HS-27A (cell line): ENCODE measurements at places on chromosomes 3 and 15.
A peak's percentile ranks its signal among the peaks of the same experiment; 100 is the strongest.

DNA sequence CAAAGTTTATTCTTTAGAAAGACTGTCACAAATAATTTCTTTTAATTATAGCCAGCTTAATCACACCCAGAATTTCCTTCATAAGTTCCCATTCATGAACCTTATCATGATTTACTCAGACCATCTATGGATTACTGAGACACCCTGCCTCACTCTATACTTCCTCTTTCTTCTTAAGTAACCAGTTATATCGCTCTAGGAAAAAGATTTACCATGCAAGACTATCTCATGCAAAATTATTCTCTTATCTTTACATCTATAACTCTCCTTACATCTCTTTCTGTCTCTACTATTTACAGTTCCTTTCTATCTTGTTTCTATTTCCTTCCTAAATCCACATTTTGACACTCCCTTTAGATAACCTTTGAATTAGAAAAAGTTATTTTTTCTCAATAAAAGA, 316.8 kb downstream of the POLQ start:
- no peak for DNase-seq

GRCh38 chr3:176848431-176849214, 348.7 kb downstream of the TBL1XR1 start:
- DNase-seq = no peak

- DNase-seq = no peak
Observed at GRCh38 chr15:59217876-59218498, 11.3 kb downstream of the LDHAL6B start.

- no peak for DNase-seq
Observed at GRCh38 chr15:94131875-94132274, 99.5 kb upstream of the MCTP2 start.

GRCh38 chr3:47464588-47464987, 11.2 kb downstream of the SCAP start:
- DNase-seq = no peak

DNA sequence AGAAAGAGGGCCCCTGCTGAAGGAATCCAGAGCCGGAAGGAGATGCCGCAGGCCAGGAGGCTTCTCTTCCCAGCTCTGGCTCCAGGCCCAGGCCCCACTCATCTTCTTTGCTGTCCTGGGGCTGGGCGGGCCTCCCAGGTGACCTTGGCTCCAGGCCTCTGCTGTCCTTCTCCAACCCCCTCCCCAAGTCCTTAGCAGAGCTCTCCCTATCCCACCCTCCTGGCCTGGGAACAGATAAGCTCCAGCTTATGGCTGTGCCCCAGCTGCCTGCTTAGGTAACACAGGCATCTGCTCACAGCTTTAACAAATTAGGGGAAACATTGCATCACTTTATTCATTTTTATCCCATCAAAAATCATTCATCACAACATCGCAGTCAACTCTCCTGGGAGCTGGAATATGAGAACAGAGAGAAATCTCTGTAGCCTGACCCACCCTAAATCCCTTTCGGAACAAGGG, 86.9 kb downstream of the SEMA5B start:
- no peak for DNase-seq

GRCh38 chr3:171508676-171509075, 48.5 kb upstream of the TNIK start:
- no peak for DNase-seq

GRCh38 chr15:49901996-49902684, 216.9 kb downstream of the ATP8B4 start:
- peak; percentile 35 for DNase-seq

- DNase-seq = no peak
Observed at GRCh38 chr3:19891740-19892139, 42.3 kb downstream of the EFHB start.

DNA sequence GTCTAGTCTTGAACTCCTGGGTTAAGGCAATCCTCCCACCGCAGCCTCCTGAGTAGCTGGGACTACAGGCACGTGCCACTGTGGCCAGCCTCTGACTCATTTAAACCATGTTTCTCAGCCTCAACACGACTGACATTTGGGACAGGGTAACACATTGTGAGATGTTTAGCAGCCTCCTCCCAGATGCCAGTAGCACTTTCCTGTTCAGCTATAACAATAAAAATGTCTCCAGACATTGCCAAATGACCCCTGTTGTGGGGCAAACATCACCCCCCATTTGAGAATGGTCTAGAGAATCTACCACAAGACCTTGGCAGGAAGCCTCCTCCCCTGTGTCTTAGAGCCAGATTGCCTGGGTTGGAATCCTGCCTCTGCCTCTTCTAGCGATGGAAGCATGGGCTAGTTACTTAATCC, 8.4 kb downstream of the TMEM40 start:
- DNase-seq = no peak

DNA sequence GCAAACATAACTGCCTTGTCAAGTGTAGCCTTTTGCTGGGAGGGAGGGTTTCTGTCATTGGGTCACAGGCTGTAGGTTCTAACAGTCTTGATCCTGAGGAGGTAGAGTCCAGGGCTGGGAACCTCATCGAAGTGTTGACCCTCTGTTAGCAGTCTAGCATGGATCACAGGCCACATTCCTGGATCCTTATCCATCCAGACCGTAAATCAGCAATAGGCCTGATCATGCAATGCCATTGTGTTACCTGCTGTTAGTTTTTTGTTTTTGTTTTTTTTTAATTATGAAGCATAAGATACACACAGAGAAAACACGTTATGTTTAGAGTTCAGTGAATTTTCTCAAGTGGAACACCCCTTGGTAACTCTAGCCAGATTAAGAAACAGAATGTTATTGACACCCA, 282.0 kb upstream of the TPM1 start:
- no peak for DNase-seq

DNA sequence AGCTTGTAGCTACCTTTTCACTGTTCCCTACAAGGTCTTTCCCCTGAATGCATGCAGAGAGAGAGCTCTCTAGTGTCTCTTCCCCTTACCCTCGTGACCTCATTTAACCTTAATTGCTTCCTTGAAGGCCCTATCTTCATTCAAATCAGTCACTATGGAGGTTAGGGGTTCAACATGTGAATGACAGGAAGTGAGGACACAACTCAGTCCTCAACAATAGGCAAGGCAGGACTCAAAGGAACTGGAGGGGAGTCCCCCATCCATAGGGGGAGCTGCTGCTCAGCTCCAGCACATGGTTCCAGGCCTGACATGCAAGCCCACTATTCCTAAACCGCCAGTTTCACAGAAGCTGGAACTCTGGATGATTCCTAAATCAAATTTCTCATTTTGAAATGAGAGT, 33.8 kb upstream of the GYG1 start:
- DNase-seq = no peak

- no peak for DNase-seq
Observed at GRCh38 chr3:39705351-39705900, 104.0 kb upstream of the MYRIP start.

- no peak for DNase-seq
Observed at GRCh38 chr3:3712971-3713370, 86.3 kb upstream of the LRRN1 start.

- no peak for DNase-seq
Observed at GRCh38 chr3:53154881-53155285, 6.1 kb upstream of the PRKCD start.

DNA sequence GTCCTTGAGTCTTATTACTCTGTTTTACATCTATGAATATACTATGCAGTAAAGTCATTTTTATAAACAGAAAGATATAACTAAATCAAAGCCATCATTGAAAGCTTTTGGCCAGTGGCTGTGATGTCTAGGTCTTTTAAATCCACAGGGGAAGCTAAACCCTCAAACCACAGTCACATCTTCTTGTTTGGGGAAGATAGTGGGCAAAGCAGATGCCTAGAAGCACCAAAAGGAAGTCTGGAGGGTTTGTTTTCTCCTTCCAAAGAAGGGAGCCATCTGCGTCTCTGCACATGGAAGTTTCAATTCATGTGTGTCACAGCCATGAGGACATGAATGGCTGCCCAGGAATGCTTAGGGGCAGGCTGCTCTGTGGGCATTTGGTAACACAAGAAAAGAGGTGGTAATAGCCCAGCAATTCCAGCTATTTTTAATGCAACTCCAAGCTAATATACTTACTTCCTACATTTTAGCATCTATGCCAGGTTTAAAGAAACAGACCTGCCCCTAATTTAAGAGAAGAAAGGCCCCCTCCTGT, 322.2 kb downstream of the SLC9A9 start:
- no peak for DNase-seq

- DNase-seq = no peak
Observed at GRCh38 chr3:121696186-121696585, 35.5 kb upstream of the HCLS1 start.

DNA sequence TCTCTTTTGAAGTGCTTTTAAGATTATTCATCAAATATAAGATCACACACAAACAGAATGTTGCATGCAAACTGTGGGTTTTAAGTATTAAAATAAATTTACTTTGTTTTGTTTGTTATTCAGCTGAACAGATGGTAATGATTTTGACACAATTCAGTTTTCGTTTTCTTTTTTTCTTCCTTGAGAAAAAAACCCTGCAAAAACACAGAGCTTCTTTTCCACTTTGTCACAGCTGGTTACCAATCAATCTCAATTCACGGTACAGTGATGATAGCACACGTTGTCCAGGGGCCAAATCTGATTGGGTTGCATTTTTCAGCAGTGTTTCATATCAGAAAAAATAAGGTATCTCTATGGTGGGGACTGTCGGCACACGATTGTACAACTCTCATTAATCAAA, 473.6 kb downstream of the ROBO2 start:
- DNase-seq = no peak

GRCh38 chr3:15063656-15064286, 1.3 kb downstream of the MRPS25 start:
- no peak for DNase-seq

DNA sequence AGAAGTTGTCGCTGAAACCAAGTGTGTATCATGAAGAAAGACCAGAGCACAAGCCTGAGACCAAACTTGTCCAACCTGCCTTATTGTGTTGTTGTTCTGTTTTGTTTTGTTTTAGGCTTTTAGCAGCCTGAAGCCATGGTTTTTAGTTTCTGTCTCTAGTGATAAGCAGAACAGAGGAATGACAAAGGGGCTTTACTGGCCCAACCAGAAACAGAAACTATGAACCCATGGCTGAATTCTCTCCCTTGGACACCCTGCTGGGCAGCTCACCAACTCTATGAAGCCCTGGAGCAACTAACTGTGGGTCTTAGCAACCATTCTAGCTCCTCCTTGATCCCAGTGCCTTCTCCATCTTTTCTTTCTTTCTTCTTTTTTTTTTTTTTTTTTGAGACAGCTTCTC, 30.3 kb downstream of the HCLS1 start:
- DNase-seq = no peak

DNA sequence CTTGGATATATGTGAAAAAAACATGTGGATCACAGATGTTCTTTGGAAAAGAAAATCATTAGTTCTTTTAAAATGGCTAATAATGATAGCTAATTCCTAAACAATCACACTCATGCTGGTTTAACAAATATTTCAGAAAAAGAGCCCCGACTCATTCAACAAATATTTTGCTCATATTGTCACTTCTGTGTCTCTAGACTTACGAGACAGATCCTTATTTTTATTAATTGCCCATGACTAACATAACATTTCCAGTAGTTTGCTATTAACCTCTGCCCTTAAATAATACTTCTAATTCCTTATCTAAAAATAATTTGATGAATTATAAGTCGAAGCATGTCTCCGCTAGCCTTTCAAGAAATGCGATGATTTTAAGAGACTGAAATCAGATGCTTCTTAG, 70.4 kb downstream of the SATB1 start:
- DNase-seq = no peak

GRCh38 chr15:101185770-101186169, 66.1 kb downstream of the CHSY1 start:
- DNase-seq = no peak

DNA sequence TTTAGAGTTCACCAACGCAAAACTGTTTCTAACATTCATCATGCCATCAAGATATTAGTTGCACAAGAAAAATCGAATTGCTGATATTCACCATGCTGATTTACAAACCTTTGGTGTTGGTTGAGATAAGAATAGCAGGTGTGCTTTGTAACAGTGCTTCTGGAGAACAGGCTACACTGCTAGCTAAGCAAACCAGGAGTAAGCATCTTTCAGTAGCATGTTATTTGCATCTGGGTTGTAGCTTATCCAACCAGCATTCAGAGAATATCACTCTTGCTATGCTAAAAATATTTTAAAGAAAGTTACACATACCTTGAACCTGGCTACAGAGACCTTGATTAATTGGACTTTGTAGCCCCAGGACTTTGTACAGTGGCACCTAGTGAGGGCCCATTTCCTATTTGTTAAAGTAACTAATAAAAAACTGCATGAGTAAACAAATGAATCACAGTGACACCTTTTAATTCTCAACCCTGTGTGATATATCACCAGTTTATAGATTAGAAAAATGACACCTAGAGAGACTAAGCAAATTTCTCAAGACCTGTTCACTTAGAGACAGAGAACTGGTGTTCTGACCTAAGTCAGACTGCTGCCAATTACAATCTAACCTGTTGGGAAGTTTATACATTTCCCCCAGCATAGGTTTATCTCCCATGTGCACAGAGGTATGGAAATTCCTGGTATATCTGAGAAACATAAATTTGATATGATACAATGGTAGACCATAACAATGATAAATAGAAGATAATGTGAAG, 435.5 kb upstream of the TGFBR2 start:
- DNase-seq = no peak

DNA sequence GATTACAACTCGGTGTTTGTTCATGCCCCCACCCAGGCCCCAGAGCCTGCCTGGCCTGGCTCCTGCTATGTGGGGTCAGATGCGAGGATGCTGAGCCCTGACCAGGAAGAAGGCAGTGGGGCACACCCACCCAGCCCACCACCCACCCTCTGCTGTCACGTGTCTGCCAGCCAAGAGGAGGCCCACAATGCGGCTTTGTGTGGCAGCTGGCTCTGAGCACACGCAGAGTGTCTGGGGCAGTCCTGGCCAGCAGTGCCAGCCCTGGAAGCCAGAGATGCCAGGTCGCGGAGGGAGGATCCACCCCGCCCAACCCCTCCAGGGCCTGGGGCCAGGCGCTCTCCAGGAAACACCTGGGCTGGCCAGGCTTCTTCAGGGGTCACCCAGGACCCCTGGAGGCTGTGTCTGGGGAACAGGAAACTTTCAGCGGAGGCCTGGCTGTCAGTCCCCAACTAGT, 26.4 kb upstream of the KLF13 start:
- no peak for DNase-seq

GRCh38 chr15:31556494-31557150, 230.0 kb downstream of the KLF13 start:
- no peak for DNase-seq

GRCh38 chr3:123486460-123486859, 37.6 kb upstream of the ADCY5 start:
- no peak for DNase-seq

DNA sequence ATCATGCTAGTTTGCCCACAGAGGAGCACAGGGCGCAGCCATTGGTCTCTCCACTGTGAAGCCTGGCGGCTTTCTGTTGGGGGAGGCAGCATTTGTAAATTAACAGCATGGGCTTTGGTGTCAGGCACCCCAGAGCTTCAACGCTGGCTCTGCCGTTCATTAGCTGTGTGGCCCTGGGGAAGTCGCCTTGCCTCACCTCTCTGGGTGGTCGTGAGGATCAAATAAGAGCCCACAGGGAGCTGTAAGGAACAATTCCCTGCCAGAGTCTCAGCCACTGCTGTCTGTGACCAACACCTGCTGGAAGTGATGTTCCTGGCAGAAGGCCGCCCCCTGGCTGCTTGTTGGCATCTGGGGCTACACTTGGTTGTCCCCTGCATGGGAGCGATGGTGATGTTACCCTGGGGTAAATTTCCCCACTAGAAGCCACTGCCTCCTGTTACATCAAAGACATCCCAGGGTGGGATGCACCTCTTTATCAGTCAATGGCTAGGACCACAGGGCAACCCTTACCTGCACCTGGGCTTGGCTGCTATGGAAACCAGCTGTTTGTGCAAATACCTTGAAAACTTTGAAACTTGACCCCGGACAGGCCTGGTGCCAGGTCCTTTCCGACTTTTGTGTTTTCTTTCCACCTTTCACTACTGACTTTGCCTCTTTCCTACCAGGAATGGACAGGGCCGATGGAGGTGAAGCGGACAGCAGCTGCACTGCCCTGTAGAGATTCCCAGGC, 36.9 kb downstream of the DNASE1L3 start:
- DNase-seq = no peak
